ENCODE measurements at places on chromosomes 2 and 18.
A peak's percentile ranks its signal among the peaks of the same experiment; 100 is the strongest.

DNA sequence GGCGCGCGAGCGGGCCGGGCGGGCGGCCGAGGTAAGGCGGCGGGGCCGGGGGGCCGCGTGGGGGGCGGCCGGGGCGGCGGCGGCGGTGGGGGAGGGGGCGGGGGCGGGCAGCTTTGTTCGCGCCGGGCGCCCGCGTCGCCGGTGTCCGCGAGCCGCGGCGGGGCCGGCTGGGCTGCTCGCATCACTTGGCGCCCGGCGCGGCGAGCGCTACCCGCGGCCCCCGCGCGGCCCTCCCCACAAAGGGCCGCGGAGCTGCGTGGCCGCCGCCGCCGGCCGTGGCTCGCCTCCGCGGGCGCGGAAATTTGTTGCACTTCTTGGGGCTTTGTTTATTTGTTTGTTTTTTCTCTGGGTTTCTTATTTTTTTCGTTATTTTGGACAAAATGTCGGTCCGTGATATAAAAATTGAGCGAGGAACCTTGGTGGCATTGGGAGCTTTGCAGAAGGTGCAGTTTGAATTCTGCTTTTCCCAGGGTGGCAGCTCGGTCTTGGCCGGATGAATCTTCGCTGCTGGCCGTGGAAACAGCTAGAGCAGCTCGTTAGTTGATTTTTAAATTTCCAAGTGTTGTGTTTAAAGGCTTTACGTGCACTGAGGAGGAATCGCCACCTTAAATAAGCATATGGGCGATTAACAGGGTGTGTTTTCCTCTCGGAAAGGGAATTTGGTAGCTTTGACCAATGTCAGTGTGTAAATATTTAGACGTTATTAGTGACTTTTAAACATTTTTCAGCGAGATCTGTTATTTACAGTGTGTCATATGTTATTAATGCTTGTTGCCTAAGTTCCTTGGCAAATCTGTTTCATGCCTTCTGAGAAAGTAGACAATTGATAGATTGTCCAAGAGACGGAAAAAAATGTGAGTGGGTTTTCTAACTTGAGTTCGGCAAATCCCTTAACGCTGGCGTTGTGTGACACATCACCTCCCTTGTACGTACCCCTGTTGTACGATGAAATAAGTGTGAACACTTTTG lies 822 bp downstream of the UBE2E3 start:
- ATAC-seq: peak; percentile 19

DNA sequence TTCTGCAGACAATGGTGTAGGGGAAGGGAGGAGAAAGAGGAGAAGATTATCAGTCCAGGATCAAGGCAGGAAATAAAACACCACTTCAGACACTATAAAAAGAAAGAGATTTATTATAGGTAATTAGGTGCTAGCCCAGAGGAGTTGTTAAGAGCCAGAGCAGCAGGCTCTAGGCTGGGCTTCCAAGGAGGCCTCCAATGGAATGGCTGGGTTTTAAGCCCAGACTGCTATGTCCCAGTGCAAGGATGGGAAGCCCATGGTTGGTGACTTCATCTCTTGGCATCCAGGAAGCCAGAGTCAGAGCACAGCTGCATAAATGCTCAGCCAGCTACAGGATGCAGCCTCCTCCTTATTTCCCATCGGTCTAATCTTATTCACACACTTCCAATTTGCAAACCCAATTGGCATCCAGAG lies 95.6 kb downstream of the LAMA3 start:
- no peak for ATAC-seq

DNA sequence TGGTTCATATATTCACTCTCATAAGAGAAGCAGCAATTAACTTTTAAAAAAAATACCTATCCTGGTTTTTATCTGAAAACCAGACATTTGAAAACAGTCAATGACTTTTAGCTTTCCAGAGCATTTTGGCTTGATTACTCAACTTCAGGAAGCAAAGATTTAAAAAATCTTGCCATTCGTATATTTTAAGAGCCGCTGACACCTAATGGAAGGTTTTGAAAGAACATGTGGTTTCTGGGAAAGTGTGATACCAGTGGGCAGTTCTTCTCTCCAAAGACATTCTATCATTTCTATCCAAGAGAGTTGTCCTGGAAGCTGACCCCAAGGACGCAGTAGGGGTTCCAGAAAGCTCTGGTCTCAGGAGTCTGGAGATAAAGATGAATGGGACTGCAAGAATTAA lies 234.7 kb downstream of the TTC32 start:
- no peak for ATAC-seq

DNA sequence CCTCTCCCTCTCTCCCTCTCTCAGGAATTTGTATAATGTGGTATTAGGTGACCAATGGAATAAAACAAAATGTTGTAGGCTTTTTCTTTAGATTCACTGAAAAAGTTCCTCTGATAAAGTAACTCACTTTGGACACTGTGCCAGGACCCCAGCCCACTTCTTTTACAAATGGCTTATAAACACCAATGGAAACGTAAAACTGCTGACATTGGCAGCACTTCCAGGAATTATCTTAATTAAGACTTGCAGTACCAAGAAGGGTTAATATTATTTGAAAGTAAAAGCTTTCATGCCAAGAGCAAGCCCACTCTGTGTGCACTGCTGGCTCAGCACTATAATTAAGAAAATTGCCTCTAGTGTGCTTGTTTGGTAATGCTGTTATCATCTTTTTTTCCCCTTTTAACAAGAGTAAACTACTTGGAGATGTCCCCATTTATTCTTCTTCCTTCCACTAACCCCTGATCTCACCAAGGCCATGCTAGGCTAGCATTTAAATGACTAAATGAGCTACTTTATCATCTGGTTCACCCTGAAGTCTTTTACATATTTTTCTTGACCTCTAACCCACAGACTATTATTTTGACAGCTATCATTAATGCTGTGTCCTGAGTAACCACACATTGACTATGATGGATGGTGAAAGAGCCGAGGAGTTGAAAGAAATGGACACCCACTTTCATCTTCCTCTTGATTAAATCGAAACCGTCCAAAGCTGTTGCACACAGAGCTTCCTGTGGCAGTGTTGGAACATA lies 232.2 kb upstream of the ETAA1 start:
- no peak for ATAC-seq

DNA sequence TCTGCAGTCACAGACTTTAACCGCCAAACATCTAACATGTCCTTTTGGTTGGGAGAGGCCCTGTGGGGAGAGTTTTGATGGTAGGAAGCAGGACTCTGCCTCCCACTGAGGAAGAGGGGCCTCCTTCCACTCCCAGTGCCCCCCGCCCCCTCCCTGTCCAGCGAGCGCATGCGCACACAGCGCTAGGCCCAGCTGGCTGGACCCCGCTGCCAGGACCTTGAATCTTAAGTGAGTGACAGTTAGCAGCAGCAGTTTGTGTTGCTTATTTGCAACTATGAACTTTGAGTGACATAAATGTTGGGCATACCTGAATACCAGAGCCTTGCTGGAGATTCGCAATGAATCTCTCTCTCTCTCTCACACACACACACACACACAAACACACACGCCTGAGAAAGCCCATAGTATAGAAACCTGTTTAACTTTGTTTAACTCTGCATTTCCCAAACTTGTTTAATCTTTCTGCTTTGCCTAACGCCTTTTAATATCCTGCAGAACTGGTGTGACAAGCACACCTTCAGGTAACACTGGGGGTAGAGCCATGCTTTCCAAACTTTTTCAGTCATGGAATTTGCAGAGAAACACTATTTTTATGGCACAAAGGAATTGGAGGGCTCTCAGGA lies 134.6 kb upstream of the SMAD2 start:
- ATAC-seq: no peak

DNA sequence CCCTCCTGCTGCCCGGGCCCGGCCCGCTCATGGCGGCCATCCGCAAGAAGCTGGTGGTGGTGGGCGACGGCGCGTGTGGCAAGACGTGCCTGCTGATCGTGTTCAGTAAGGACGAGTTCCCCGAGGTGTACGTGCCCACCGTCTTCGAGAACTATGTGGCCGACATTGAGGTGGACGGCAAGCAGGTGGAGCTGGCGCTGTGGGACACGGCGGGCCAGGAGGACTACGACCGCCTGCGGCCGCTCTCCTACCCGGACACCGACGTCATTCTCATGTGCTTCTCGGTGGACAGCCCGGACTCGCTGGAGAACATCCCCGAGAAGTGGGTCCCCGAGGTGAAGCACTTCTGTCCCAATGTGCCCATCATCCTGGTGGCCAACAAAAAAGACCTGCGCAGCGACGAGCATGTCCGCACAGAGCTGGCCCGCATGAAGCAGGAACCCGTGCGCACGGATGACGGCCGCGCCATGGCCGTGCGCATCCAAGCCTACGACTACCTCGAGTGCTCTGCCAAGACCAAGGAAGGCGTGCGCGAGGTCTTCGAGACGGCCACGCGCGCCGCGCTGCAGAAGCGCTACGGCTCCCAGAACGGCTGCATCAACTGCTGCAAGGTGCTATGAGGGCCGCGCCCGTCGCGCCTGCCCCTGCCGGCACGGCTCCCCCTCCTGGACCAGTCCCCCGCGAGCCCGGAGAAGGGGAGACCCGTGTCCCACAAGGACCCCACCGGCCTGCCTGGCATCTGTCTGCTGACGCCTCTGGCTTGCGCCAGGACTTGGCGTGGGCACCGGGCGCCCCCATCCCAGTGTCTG lies 767 bp downstream of the RHOB start:
- peak; percentile 3 for ATAC-seq

- no peak for ATAC-seq
These were observed 35.0 kb upstream of the CYP27A1 start for GRCh38 chr2:218746960-218747359.

DNA sequence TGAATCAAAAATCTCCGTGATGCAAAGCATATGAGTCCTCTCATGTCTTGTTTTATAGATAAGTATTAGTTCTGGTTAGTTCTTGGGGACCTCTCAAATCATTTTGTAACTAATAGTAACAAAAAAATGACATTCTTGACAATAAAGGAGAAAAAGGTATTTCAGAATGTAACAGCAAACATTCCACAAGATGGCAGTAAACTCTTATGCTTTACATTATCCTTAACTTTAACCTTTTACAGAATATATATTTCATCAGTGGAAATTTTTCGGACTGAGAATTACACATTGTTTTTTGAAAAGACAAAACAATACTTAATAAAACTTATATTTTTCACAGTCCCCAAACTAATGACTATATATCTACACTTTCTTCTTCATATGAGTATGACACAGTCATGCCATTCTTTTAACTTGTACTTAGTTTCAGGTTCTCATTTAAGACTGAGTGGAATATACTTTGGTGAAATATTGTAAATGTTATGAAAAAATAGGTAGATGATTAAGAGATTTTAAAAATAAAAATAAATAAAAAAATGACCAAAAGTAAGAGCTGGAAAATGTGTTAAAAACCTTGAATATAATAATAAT lies 142.9 kb upstream of the NXPH2 start:
- ATAC-seq: no peak
